ENCODE measurements at places on chromosomes 16 and 17.

- no peak for DNase-seq
Measured at GRCh38 chr17:10171581-10171981, 26.8 kb downstream of the GAS7 start.

DNA sequence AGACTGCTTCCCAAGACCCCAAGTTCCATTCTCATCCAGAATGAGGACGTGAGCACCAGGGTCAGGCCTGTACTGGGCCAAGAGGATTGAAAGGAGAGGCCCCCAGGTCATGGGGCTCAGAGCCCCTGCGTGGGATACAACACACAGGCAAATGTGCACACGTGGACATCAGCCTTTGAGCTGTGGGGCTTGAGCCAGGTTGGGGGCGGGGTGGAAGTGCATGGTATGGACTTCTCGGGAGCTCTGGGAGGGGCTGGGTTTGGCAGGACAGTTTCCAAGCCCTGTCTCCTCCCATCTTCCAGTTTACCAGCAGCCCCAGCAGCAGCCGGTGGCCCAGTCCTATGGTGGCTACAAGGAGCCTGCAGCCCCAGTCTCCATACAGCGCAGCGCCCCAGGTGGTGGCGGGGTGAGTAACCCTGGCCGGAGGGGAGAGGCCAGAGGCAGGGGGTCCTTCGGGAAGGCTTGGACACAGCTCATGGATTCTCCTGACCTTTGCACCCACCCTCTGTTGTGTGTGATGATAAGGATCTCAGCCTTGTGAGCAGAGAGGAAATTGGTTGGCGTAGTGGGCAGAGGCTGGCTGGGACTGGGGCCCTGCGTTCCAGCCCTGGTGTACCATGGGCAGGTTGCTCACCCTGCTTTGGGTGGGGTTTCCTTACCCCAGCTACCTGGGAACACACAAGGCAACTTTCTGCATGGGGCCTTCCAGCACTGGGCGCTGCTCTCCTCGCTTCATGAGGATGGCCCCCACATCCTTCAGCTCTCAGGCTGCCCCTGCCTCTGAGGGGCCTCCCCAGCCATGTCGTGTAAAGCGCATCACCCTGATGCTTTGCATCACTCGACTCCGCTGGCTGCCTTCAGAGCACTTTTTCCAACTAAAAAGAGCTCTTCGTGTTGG, 10.4 kb upstream of the LASP1NB start:
- no peak for DNase-seq

GRCh38 chr16:73028721-73029361, 19.1 kb downstream of the ZFHX3 start:
- no peak for DNase-seq

DNA sequence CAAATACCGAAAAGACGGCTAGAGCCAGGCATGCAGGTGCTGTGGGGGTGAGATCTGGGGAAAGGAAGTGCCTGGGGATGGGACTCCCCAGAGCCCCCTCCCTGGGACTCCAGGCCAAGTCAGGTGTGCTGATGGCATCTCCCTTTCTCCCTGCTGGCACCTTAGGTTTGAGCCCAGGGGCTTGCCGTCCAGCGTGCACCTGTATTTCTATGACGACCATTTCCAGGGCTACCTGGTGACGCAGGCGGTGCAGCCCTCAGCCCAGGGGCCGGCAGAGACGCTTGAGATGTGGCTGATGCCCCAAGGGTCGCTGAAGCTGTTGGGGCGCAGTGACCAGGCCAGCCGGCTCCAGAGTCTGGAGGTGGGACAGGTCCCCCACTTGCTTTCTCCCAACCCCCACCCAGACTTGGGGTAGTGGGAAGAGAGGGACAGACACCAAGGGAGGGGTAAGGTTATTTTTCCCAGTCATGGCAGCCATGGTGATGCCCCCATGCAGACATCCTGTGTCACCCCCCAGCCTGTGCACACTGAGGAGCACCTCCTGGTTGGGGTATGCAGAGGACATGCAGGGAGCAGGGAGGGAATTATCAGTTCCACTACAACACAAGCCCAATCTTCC, 11.1 kb downstream of the XYLT2 start:
- DNase-seq = no peak

- peak; percentile 47 for DNase-seq
Measured at GRCh38 chr17:54967621-54968261, 713 bp downstream of the COX11 start.

GRCh38 chr16:67528222-67528869, at the start of gene RIPOR1:
Gene RIPOR1, plus strand, starts transcription at chr16:67528829. Its CDS starts 9,618 bp downstream, at chr16:67538447.
- no peak for DNase-seq

GRCh38 chr17:57114085-57114673, 29.1 kb downstream of the AKAP1 start:
- DNase-seq = no peak

DNA sequence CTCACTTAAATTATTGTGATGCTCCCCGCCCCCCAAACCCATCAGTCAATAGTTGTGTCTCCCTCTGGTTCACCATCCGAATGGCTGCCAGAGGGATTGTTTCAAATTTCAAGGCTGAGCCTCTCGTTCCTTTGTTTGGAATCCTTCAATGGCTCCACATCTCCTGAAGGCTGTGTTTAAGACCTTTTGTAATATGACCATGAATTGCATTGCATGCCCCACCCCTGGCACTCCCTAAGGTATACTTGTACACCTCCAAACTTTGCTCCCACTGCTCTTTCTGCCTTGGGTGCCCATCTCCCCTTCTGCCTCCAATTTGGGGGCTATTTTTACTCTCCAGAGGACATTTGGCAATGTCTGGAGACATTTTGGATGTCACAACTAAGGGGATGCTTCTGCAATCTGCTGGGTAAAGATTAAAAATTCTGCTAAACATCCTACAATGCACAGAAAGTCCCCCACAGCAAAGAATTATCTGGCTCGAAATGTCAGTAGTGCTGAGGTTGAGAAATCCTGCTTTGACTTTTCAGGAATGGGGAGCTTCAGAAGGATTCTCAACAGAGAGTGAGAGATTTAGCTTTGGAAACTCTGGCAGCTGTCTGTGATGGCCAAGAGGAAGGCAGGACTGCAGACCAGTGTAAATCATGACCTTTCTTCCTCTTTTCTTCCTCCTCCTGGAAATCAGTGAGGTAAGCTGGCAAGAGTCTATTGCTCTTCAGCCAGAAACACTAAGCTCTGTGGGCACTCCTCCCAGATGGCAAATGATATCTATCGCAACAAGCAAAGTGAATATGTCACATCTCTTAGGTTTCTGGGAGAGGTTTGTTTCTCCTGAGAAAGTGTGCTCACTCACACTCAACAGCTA, 8.7 kb upstream of the IL4R start:
- DNase-seq = no peak

DNA sequence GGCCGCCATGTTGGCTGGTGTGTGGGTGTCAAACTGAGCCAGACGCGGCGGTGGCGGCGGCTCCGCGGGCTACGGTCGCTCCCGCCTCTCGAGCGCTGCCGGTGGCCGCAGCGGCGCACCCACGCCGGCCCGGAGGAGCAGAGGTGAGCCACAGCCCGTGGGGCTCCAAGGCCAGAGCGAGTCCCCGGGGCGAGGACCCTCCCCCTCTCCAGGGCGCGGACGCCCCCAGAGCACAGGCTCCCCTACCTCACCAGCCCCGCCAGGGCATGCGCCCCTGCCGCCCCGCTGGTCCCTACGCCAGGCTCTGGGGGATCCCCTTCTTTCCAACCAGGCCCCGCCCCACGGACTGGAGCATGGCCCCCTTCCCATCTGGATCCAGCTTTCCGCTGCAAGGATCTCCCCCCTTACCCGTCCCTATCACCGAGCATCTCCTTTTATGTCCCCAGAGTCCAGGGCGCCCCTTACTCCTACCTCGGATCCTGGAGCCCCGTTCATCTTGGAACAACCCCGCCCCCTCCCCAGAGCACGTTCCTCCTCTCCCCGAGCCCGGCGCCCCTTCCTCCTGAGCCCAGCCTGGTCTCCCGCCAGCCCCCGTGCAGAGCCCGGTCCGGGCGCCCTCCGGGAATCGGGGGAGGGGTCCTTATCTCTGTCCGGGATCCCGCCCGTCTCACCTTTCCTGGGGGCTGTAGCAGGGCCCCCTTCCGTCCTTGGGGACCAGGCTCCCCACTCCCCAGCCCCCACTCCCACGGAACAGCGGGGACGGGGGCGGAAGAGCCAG, 412 bp downstream of the EPN2 start:
- no peak for DNase-seq

GRCh38 chr17:4634976-4635375, 6.5 kb downstream of the ALOX15 start:
- no peak for DNase-seq

DNA sequence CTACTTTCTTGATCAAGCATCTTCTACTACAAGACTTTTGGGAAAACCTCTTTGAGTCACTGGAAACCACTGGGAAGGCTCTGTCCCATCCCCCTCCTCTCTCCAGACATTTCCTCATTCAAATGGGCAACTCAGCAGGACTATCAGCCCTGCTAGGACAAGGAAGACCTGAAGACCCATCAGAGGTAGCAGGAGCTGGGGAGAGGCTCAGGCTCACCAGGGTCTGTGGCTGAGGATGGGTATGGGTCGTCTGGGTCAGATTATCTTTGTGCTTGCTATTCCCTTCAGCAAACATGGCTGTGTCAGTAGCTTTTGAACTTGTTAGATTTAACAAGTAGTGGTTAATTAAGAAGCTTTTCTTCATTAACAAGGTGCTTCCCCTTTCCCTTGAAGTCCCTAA, 15.0 kb upstream of the NF1 start:
- no peak for DNase-seq

GRCh38 chr16:60413969-60414368, 1622.3 kb downstream of the CDH8 start:
- no peak for DNase-seq

DNA sequence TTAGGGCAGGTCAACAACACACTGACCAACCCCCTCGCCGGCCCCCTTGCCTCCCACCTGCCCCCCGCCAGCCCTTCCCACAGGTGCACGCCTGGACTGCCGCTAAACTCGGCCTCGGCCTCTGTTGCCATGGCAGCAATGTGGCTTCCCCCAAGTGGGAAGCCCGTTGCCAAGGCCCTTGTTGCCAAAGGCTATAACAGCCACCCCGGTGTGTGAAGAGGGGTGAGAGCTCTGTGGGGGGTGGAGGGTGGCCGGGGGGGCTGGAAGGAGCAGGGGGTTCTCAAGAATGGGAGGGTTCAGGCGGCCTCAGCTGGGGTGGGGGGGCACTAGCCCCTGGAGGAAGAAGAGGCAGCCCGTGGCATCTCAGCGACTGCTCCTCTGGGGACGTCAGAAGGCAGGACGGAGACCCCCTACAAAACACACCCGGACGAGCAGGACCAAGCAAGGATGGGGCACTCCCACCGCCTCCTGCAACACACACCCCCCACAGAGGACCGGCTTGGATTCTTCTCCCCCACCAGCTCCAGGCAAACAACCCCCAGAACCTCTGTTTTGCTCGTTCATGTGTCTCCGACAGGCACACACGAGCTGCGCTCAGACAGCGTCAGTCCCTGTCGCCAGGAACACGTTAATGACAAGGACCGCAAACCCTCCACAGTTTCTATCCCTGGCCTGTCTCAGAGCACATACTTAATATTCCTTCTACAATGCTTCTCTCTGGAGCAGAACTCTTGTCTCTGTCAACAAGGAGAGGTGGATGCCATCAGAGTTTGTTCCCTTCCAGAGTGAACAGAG, 55.7 kb downstream of the ABR start:
- no peak for DNase-seq

Data from astrocyte of the spinal cord (primary cell).